ENCODE measurements at places on chromosomes 7 and 10.

GRCh38 chr10:14438576-14438975 lies 107.9 kb upstream of the FRMD4A start:
- DNase-seq, result no peak

- DNase-seq, result no peak
Observed at GRCh38 chr10:67926951-67927350, 42.5 kb downstream of the SIRT1 start.

DNA sequence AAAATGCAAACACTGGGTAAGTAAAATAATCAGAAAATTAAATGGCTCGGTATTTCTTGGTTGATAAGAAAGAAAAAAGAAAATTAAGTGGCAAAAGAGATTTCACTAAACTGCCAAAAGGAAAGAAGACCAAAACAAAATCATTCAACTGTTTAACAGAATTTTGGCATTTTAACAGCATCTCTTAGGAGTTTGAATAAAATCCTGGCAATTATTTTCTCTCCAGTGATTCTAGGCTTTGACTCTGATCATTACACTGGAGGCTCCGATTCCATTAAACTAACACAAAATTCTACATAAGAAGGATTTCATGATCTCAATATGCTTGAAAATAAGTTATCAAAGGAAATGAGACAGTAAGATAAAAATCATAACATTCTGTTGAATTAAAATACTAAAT lies 62.3 kb downstream of the ARHGAP21 start:
- DNase-seq, result no peak

DNA sequence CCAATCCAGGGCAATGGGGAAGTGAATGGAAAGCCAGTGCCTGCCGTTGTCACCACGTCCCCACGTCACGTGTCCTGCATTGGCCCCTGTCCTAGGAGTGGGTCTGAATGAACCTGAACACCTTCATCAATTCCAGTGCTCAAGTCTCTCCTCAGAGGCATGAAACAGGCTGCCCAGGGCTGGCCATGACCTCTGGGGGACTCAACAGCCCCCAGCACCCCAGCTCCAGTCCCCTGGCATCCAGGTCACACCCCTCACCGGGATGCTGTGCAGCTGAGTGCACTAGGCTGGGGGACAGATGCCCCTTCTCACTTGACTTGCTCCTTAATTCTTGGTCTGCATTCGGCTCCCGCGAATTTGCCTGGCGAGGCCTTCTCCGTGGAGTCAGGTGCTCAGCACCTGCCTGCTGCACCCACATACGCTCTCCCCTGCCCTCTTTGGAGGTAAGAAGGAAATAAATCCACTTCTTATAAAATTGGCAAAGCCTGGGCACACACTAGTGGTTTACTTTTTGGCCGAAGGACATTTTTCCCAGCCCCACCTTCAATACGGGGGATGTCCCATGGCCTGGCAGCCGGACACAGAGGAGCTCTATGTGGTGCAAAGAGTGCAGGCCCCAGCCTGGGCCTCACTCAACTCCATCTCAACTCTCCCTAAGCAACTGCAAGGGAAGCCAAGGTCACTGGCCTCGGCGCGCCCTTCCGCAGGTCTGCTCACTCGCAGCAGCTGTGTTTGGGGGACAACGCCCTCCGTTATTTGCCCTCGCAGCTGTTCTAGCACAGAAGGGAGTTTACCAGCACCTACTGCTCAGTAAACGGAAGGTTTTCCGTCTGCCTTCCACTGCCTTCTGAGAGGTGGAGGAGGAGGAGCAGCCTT lies 77.6 kb upstream of the SHH start:
- DNase-seq, result no peak

- no peak for DNase-seq
Observed at GRCh38 chr7:105851064-105851463, 25.3 kb downstream of the ATXN7L1 start.
